ENCODE measurements at places on chromosomes 11 and 22.

GRCh38 chr11:58691675-58692074, 40.1 kb downstream of the GLYAT start:
- DNase-seq, result no peak

DNA sequence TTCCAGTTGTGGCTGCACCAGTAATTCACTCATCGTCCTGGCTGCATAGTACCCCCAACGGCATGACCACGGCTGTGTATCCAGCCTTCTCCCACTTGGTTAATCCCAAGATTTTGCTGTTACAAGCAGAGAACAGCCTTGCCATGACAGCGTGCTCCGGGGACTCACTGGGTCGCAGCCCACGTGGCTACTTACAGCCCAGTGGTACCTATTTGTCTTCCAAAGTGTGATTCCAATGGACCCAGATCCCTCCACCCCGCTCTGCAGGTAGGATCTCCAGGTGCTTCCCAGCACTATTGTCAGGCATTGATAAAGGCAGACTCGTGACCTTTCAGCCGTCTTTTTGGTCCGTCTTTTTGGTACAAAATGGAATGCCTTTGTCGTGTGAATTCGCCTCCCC, 119.0 kb upstream of the FGF3 start:
- DNase-seq, result no peak

DNA sequence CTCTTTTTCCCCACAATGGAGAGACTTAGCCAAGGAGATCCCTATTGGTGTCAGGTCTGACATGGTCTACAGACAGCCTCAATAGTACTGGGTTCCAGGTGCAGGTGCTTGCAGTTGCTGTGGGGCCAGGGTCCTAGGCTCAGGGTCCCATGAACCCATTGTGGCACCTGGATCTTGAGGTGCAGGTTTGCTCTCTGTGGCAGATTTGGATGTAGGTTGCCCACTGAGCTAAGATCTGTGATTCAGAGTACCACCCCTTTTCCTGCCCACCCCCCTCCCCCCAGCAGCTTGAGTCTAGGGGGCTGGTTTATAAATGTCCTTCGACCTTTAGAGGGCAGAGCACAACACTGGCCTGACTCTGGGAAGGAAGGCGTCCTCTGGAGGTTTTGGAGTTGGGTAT, 147.0 kb downstream of the APIP start:
- DNase-seq, result no peak

GRCh38 chr22:40107851-40108378, 69.8 kb upstream of the TNRC6B start:
- DNase-seq, result no peak

- DNase-seq, result no peak
These were observed 84.1 kb downstream of the SLC1A2 start for GRCh38 chr11:35335226-35335625.

- no peak for DNase-seq
These were observed 143.0 kb upstream of the SORL1-AS1 start for GRCh38 chr11:121595717-121596161.

GRCh38 chr11:58830673-58831301, 13.7 kb downstream of the GLYATL2 start:
- no peak for DNase-seq

Measured in cortex of kidney (tissue), 1 donor.